ENCODE measurements at places on chromosomes 12 and 14.

- H3K27ac ChIP-seq = no peak overlapping the region
- peaks cover 33% of the 10 kb centered on the region for H3K27me3 ChIP-seq
- H3K4me3 ChIP-seq = no peak overlapping the region
- H3K36me3 ChIP-seq = no peaks in the 10 kb centered on the region
- no peak for DNase-seq
- no peaks in the 10 kb centered on the region for H3K4me1 ChIP-seq
Observed at GRCh38 chr14:96658611-96659010, 138.6 kb upstream of the VRK1 start.

- peak; percentile 70 for DNase-seq
- H3K4me1 ChIP-seq = peaks cover 29% of the 10 kb centered on the region
- no peaks in the 10 kb centered on the region for H3K27me3 ChIP-seq
- H3K4me3 ChIP-seq = no peak overlapping the region
- H3K27ac ChIP-seq = no peak overlapping the region
Observed at GRCh38 chr14:49861699-49862088, 9.1 kb upstream of the NEMF start.

- H3K4me3 ChIP-seq = no peak overlapping the region
- peak overlapping the region; percentile 44 for H3K27ac ChIP-seq
- H3K36me3 ChIP-seq = no peaks in the 10 kb centered on the region
Observed at GRCh38 chr12:6167327-6168280, 32.6 kb upstream of the CD9 start.

DNA sequence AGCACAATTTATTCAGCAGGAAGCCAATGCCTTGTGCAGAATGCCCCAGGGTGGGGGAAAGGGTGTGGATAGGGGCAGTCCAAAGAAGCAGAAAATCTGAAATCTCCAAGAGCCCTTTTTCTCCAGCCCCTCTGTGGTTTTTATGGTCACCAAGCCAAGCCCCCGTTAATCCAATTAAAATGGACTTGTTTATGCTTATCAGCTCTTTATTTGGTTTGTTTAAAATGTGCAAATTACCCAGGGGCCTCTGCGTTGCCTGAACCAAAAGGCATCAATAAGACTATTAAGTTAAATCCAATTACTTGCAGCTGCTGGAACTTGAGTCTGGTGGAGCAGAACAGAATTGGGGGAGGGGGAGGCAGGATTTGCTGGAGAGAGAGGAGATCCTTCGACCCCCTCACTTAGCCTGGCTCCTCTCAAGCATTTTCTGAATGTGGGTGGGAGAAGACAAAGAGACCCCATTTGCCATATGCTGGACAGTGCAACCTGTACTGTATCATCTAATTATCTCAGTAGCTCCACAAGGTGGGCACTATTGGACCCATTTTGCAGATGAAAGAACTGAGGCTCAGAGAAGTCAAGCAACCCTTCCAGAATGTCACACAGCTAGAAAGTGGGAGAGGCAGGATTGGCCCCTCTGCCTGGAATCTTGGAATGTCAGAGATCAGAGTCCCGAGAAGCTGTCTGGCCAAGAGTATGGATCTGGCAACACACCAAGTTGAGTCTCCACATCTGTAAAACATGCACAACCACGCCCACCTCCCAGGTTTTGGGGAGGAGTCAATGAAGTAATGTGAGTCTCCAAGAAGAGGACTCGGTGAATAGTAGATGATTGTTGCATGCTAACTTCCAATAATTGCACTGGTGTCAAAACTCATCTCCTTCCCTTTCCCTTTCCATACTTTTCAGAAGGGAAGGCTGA is 66.9 kb downstream of the CMKLR1 start:
- H3K4me1 ChIP-seq = no peaks in the 10 kb centered on the region
- no peaks in the 10 kb centered on the region for H3K36me3 ChIP-seq
- no peak overlapping the region for H3K4me3 ChIP-seq
- peaks cover 3% of the 10 kb centered on the region for H3K27me3 ChIP-seq
- DNase-seq = no peak

DNA sequence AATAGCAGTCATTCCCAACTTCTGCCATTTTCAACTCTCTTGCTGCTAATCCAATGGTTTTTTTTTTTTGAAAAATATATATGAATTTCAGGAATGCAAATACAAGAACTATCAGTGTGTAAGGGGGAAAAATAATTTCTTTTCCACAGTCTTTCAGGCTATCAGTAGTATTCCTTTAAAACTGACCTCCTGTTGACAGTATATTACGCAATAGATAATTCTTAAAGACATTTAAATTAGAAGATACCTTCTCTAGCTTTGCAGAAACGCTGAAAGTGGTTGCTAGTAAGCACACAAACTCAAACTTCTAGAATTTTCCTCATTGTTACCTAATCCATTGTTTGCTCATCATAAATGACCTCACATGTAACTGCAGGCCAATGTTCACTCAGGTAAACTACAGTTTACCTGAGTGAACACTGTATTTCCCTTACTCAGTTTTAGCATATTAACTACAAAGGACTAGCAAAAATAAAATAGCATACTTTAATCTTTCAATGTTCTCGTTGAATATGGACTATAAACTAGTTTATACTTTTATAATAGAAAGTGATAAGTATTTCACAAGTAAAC is at the start of gene C12orf50:
Gene C12orf50 (minus strand): TSS at position 309 of the 573 bp plus-strand sequence. CDS start 2,439 bp downstream, outside the sequence.
- no peak within 1 kb of the TSS for H3K4me3 ChIP-seq
- H3K27me3 ChIP-seq = peaks cover 3% of the 10 kb centered on the region
- no peaks in the 10 kb centered on the region for H3K36me3 ChIP-seq
- no peak for DNase-seq

DNA sequence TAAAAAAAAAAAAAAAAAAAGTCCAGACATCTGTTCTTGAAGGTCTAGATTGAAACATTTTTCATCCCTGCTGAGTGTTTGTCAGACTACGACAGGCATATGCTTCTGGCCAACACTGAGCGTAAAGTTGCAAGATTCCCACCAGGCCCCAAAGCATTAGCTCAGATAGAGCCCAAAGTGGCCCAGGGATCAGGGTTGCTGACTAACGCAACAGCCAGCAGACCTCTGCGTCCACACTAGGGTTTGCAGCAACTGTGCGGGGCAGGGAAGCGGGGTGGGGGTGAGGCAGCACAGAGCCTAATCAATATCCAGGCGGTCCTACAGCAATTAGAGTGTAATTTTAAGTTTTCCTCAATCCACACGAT is 55.7 kb downstream of the SSH1 start:
- H3K36me3 ChIP-seq = peaks cover 77% of the 10 kb centered on the region
- no peaks in the 10 kb centered on the region for H3K27me3 ChIP-seq
- no peak for DNase-seq
- peaks cover 10% of the 10 kb centered on the region for H3K4me1 ChIP-seq
- no peak overlapping the region for H3K27ac ChIP-seq

DNA sequence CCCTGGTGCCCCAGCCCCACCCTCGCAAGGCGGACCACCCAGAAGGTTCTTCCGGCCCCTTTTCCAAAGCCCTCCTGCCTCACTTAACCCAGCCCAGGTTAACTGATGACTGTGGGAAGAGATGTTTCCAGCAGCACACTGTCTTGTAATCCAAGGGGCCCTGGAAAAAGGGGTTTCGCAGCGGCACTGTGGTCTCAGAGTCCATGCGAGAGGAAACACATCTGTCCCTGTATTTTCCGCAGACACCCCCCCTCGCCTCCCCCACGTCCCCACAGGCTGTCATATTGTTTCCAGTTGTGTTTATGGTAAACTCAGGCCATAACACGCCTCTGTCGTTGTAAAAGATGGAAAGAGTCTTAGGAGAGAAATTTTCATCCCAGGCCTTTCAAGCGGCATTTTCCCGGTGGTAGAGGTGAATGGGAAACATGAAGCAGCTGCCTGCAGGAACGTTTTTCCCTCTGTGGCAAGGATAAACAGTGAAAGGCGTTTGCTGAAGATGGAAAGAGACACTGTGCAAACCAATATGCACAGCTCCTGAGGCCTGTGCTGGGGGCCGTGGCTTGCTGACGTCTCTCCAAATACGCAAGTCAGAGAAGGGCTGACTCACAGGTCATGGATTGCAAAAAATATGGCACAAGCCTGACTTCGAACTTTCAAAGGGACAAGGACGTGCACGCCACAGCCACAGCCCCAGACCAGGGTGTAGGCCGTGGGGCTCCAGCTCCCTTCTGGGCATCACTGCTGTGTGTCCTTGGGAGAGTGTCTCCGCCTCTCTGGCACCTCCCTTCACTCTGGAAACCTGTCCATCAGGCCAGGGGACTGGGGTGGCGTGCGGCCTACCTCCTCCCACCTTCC is 22.5 kb upstream of the FZD10 start:
- H3K4me1 ChIP-seq = no peaks in the 10 kb centered on the region
- DNase-seq = no peak
- H3K27me3 ChIP-seq = no peaks in the 10 kb centered on the region
- no peaks in the 10 kb centered on the region for H3K36me3 ChIP-seq

- no peak for DNase-seq
- peaks cover 64% of the 10 kb centered on the region for H3K36me3 ChIP-seq
- no peak overlapping the region for H3K27ac ChIP-seq
- H3K4me3 ChIP-seq = no peak overlapping the region
- peaks cover 18% of the 10 kb centered on the region for H3K4me1 ChIP-seq
Observed at GRCh38 chr12:54948171-54948570, 36.4 kb downstream of the TESPA1 start.

- H3K36me3 ChIP-seq = no peaks in the 10 kb centered on the region
- H3K4me3 ChIP-seq = no peak overlapping the region
- no peak overlapping the region for H3K27ac ChIP-seq
Observed at GRCh38 chr12:6090803-6091202, 33.7 kb downstream of the VWF start.

DNA sequence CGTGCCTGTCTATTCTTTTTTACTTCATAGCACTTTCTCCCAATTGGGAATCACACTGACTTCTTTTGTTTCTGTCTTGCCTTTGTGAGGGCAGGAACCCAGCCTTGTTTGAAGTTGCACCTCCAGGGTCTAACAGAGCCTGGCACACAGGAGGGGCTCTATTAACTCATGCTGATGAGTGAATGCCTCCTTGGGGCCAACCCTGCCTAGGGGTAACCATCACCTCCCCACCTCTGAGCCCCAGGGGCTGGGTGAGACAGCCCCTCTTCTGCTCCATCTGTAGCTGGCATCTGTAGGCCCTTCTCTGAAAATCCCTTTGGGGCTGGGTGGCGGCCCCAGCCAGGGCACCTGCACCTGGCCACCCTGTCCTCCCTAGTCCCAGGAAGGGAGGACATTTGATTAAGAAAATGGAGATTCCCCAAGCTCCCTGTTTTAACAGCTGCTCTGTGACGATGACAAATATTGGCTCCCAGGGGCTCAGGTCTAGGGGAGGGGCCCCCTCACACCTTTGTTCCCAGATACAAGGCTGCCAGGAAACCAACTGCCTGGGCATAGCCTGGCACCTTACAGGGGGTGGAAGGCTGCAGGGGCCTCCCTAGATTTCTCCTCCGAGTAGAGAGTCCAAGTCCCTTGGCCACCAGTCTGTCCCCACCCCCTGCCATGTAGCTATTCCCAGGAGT is 11.8 kb downstream of the TAMALIN start:
- H3K27me3 ChIP-seq = peaks cover 6% of the 10 kb centered on the region
- no peak for DNase-seq
- H3K4me1 ChIP-seq = peaks cover 20% of the 10 kb centered on the region
- no peak overlapping the region for H3K27ac ChIP-seq
- H3K36me3 ChIP-seq = no peaks in the 10 kb centered on the region
- H3K4me3 ChIP-seq = no peak overlapping the region

GRCh38 chr12:62862259-62862881 is 72.6 kb downstream of the PPM1H start:
- no peaks in the 10 kb centered on the region for H3K4me1 ChIP-seq
- no peak overlapping the region for H3K4me3 ChIP-seq
- DNase-seq = no peak
- H3K27ac ChIP-seq = no peak overlapping the region

DNA sequence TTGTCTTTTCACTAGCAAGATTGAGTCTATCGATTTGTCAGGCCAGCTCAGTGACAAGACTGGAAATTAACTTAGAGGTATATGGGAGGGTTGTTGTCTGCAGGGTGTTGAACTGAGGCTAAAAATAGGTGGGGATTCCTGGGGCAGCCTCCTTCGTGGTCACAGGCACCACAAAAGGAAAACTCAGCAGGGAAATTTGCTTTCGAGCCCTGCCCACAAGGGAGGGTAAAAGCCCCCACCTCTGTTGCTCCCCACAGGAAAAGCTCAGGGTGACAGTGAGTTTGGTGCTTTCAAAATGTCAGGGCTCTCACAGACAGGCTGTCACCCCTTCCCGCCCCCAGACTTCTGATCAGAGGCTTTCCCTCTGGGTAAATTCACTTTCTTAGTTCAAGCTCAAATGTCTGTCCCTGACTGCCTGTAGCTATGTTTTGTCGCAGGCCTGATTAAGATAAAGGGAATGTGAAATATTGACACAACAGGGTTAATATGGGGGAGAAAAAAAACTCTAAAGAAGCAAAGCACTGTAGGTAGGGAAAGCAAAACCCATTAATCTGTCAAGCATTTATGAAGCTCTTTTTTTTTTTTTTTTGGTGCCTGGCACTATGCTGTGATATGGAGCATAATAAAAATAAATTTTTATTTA is 11.7 kb upstream of the NFKBIA start:
- H3K36me3 ChIP-seq = no peaks in the 10 kb centered on the region
- peak overlapping the region; percentile 75 for H3K27ac ChIP-seq
- H3K4me3 ChIP-seq = peak overlapping the region; percentile 18
- H3K27me3 ChIP-seq = no peaks in the 10 kb centered on the region
- H3K4me1 ChIP-seq = peaks cover 47% of the 10 kb centered on the region

DNA sequence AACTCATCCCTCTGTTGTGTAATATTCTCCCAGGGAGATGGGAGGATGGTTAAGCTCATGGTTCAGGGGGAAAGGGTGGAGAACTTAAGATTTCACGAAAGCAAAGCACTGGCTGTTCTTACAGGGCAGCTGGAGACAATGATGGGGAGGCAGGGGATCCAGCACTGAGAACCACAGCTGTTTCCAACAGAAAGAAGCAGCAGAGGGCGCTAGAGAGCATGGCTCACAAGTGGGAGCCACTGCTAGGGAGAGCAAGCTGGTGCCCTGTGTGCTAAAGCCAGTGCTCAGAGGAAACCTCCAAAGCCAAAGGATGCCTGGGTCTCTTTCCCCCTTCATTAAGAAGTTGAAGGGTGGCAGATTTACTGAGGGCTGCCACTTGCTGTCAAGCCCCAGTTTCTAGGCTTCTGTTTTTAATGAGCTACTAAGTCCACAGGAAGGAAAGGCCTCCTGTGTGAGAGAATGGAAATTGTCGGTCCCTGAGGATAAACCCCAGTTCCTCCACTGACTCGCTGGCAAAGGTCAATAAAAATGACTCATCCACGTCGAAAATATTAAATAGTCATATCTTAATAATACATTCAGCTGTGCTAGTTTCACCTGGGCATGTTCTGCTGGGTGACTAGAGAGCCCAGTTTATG is 199.7 kb downstream of the ANO2 start:
- H3K4me3 ChIP-seq = no peak overlapping the region
- DNase-seq = peak; percentile 54
- H3K27ac ChIP-seq = no peak overlapping the region
- peaks cover 6% of the 10 kb centered on the region for H3K27me3 ChIP-seq
- H3K4me1 ChIP-seq = no peaks in the 10 kb centered on the region

- no peaks in the 10 kb centered on the region for H3K27me3 ChIP-seq
- no peaks in the 10 kb centered on the region for H3K36me3 ChIP-seq
- peaks cover 23% of the 10 kb centered on the region for H3K4me1 ChIP-seq
- H3K27ac ChIP-seq = peak overlapping the region; percentile 7
Observed at GRCh38 chr14:57060276-57060955, 208.3 kb downstream of the EXOC5 start.
